ENCODE measurements at places on chromosomes 16 and 17.

DNA sequence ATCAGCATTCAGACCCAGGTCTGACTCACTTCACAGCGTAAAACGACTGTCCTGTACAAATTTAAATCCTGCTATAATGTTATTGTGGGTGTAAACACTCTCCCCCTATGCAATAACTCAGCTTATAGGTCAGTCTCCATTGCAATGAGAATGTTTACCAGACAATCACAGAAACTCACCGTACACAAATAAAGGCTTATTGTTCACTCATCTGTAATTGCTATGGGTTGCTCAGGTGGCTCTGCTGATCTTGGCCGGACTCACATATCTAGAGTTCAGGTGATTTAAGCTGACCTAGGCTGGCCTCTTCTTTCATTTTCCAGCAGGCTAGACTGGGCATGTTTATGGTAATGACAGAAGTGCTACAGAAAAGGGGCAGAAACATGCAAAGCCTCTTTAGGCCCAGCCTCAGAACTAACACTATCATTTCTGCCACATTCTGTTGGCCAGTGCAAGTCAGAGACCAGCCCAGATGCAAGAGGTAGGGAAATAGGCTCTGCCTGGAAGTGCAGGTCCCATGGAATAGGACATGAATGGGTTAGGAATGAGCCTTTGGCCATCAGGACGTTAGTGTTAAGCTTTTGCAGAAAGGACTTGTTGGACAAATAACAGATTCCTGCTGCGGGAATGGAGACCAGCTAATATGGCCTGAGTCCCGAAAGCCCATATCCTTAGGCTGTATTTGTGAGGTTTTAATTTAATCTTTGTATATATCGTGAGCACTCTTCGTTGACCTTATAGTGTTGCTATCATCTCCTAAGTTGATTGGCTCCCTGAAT lies 44.0 kb downstream of the HLF start:
- DNase-seq = no peak

DNA sequence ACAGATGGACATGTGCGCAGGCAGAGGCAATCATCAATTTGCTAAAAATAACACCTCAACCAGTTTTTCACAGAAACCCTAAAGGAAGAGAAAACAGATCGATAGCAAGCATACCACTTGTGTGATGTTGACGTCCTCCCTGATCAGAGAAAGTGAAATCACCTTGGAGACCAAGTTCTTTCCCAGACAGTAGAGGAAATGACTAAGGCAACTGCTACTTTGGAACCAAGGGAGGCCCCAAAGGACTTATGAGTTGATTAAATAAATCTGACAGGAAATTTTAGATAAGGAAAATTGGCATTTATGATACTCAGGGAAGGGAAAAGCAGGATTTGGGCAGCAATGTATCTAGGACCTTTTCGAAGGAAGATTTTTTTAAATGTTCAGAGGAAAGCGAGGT lies 267.1 kb upstream of the ASIC2 start:
- no peak for DNase-seq

DNA sequence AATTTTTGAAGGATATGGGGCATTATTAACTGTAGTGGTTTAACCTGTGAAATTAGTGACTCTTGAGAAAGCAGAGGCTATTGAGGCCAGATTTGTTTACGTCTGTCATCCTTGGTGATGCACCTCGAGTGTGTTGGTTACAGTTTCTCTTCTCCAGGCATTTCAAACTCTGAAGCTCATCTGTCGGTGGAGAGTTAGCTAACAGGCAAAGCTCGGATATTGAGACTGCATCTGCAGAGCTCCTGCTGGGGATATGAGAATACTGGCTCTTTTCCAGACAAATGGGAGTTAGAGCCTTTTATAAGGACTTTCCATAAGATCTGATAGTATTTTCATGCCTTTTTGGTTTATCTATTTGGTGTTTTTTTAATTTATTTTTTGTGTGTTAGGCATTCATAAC lies 6.7 kb downstream of the CLEC16A start:
- no peak for DNase-seq

DNA sequence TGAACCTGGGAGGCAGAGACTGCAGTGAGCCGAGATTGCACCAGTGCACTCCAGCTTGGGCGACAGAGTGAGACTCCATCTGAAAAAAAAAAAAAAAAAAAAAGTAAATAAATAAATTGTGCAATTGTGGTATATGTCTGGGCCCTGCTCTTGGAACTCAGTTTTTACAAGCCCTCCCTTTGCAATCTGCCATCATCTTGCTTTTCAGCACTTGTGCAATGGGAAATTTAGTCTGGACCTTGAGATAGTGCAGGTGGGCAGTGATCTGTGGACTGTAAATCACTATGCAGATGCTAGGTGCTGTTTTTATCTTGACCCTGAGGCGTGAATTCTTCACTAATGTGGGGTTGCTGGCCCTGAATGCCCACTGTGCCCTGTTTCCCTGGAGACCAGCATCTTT lies 6.5 kb upstream of the RAP1GAP2 start:
- no peak for DNase-seq

GRCh38 chr16:17423221-17423620 lies 47.5 kb downstream of the XYLT1 start:
- no peak for DNase-seq

DNA sequence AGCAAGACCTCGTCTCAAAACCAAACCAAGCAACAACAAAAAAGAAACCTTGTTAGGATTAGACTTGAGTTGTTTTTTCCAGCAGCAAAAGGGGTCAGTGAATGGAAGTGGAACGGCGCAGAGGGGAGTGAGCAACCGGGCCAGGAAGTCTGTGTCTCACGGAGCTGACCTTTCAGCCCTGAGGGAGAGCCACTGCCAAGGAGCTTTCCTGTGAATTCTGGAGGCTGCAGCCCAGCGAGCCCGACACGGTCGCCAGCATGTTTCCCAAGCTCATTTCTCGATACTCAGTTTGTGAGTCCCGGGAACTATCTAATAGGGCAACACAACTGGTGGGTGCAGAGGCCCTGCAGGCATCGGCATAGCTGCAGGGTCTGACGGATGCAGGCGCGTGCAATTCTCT lies 19.6 kb downstream of the TELO2 start:
- DNase-seq = no peak

DNA sequence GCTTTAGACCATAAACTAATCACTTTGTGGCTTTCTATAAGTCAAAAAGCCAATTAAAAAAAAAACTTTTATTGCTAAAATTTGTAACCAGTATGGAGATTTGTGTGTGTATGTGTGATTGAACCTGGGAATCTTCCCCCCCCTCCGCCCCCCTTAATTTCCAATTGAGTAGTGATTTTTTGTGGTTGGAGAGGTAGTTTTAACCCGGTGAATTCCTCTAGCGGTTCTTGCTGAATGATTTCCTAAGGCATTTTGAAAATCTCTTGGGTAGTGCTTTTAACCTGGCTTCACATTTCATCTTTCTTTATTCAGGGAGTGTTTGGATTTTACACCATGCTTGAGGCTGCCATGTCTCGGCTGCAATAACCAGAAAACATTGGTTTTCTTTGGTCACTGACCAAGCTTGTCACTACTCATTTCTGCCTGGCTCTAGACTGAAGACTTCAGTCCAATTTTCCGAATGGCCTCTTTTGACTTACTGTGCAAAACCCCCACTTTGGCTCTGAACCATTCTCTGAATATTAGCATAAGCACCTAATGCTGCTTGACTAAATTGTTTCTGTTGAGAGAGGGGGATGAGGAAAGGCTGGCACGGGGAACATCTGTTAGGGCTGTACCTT lies 35.6 kb downstream of the PRKCA start:
- no peak for DNase-seq

DNA sequence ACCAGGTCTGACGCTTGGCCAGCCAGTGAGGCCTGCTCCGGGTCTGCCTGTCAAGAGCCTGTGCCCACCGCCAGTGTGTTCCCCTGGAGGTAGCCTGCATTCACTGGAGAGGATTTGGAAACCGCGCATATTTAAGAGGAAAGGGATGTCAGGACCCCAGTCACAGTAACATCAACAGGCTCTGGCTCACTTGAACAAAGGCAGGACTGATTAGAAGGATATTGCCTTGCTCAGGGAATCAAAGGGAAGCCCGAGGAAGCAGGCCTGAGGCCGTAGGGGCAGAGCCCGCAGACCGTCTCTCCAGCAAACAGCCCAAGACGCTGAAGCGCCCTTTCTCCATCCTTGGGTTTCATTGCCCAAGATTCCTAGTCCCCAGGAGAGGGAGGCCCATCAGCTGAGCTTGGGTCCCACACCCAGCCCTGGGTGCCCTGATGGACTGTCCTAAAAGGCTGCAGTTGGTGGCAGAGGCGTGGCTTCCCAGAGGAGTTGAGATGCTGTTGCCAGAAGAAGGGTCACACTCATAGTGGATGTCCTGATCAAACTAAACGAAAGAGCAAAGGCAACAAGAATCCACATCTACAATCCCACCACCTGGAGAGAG lies 23.2 kb downstream of the NT5M start:
- DNase-seq = no peak

DNA sequence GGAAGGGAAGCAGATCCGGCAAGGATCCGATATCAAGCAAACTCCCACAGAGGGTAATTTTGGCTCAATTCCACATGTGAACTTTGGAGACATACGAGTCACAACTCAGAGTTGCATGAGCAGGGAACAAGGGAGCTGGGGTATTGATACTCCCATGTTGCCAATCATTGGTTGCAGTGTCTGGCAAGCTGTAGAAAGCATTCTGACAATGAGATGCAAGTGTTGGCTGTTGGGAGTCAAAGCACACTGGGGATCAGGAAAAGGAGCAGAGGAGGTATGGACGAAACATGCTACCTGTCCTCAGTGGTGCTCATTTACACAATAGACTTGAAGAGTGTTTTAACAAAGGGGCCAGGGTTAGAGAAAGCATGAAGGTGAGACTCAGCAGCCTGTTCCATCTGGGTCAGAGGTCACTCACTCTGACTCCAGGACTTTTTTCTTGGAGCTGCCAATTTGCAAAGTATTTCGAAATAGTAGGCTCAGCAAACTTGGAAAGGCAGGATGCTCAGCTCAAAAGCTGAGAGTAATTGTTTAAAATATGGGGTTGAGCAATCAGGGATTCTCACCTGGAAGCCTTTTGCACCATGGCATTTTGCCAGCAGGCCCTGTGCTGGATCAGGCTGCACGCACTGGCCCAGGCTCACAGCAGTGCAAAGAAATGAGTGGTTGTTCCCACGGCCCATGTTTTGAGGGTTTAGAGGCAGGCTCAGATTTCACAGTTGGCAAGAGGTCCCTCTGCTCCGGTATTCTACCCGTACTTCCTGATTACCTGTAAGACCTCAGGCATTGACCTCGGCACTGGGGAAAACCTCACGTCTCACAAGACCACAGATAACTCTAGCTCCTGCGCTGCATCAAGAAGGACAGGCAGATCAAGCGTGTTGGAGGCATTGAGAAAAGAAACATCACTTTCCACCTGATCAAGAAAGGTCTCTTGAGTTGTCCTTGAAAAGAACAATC lies 17.6 kb upstream of the NKD1 start:
- no peak for DNase-seq

DNA sequence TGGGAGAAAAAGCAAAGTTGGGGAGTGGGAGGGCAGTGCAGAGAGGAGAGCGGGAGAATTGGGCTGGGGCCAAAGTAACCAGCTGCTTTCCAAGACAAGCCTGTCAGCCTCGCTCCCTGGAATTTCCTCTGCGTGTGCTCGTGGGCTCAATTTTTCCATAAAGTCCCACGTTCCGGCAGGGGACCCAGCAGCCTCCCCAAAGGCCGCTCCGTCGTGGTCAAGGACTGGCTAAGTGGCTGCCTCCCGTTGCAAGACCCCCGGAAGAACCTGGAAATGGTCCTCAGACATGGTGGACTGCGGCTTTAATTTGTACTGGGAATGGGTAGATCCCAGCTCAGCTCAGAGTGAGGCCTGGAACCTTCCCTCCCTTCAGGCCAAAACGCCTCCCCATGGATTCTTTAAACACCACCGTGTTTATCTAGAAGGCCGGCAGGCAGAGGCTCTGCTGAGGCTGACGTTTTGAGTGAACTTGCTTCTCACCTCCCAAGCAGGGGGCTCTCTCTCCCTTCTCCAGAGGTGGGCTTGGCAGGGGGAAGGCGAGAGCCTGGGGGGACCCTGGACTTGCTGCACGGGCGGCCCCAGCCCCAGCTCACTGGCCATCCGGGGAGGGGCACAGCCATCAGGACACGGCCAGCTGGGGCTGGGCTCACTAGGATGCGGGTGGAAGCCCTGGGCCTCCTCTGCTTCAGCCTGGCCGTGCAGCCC lies 190.0 kb downstream of the C16orf95 start:
- no peak for DNase-seq

GRCh38 chr17:29615048-29615385 lies 7.7 kb downstream of the CORO6 start:
- no peak for DNase-seq

DNA sequence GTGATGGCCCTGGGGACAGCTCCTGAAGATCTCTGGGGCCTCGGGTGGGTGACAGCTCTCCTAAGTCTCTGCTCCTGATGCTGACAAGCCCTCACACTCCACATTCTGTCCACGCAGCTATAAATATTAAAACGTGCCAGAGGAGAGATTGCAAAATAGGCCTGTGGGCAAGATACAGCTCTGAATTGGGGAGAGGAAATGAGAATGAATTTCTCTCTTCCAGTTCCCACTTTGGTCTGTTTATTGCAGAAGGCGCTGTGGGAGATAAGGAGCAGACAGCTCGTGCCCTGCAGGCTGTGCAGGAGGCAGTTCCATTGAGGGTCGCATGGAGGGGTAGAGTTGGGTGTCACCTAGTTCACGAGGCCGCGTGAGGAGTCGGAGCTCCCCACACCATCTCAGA lies 87.5 kb upstream of the SDK2 start:
- no peak for DNase-seq

- DNase-seq = no peak
Observed at GRCh38 chr16:25747160-25747758, 55.5 kb downstream of the HS3ST4 start.
